ENCODE measurements at places on chromosomes 7 and 10. TPM values are rescaled to one million over a fixed set of nuclear protein-coding genes. Genes with fewer than 3 reads are reported as not detected.

Gene OPN4
- 0.02 TPM for total RNA-seq

Gene CABCOCO1
- 1.2 TPM for total RNA-seq

Gene GPR15LG
- total RNA-seq: not detected

Gene SLC16A12
- total RNA-seq: 0.08 TPM

DNA sequence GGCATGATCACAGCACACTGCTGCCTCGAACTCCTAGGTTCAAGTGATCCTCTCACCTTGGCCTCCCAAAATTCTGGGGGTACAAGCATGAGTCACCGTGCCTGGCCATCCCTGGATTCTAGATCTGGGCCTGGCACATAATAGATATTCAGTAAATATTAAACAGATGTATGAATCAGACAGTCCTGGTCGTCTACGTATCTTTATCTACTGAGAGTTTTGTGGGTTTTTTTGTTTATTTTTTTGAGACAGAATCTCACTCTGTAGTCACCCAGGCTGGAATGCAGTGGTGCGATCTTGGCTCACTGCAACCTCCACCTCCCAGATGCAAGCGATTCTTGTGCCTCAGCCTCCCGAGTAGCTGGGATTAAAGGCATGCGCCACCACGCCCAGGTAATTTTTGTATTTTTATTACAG lies 24.3 kb upstream of the ITGB1 start:
- DNase-seq: peak; percentile 67

DNA sequence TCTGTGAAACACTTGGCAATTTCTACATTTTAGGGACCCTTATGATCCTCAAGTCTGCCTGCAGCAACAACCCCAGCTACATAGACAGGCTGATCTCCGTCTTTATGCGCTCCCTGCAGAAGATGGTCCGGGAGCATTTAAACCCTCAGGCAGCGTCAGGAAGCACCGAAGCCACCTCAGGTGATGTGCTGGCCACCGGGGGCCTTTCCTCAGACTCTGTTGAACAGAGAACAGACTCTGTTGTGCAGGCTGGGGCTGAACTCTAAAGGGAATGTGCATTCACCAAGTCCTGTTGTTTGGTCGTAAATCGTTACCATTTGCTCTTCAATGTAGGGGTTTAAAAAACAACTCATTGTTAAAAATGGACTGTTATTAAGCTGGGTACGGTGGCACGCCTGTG lies 86.3 kb downstream of the TRRAP start:
- no peak for DNase-seq

GRCh38 chr10:60434418-60435046 lies 44.9 kb upstream of the ANK3 start:
- DNase-seq: peak; percentile 52

DNA sequence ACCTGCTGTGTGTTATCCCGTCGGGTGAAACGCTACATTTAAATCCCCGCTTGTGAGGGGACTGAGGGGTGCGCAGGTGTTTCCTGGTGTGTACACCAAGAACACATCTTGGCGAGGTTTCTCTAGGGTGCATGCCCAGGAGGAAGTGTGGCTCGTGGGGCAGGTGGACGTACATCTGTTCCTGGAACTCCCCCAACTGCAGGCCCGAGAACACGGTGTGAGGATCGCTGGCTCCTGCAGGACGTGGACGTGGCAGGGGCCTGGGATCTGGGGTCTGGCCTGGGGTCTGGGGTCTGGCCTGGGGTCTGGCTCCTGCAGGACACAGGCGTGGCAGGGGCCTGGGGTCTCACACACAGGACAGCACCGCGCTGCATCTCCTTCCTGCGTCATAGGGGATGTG lies 10.1 kb downstream of the KNDC1 start:
- DNase-seq: no peak

GRCh38 chr10:104339469-104340110 lies 1.3 kb upstream of the ITPRIP start:
- DNase-seq: peak; percentile 47

Data from H4 (cell line).